ENCODE measurements at places on chromosomes 11 and 22.

GRCh38 chr11:87306262-87306851, 268.6 kb downstream of the TMEM135 start:
- no peak for DNase-seq

GRCh38 chr22:29716814-29717545, 2.8 kb upstream of the CABP7 start:
- DNase-seq: no peak

- no peak for DNase-seq
Observed at GRCh38 chr11:73983741-73984538, 1.3 kb upstream of the UCP2 start.

- DNase-seq: no peak
Observed at GRCh38 chr22:41913842-41914534, 886 bp downstream of the SHISA8 start.

- no peak for DNase-seq
Observed at GRCh38 chr22:46352691-46353386, 17.3 kb downstream of the TRMU start.

GRCh38 chr11:19712281-19713195, at the start of gene NAV2:
TSS of gene NAV2 (plus strand) at chr11:19712837. CDS start at chr11:19713696, 859 bp downstream.
- DNase-seq: peak; percentile 63

GRCh38 chr22:30273711-30274436, 7.2 kb upstream of the OSM start:
- no peak for DNase-seq

DNA sequence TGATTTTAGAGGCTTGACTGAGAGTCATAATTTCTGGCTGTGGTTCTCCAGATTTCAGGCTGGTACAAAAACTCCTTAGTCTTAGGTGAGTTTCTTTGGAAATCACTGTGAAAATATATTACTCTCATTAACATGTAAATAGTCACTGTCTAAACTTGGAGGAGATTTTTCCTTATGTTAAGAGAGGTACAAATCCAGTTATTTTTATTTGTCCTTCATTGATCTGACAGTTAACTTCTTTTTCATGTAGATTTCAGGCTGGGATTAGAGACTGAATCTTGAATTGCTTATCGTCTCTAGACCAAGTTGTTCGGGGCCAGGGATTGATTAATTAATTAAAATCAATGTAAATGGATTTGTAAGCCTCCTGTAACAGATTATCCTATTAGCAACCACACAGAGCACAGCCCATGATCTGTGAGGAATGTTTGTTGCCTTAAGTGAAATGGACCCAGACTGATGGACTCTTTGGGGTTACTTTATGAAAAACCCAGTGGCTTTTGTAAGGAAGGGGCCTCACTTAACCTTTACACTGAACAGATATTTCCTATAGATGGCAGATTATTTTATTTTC, 21.1 kb downstream of the TEAD1 start:
- DNase-seq: no peak

GRCh38 chr11:23359297-23359696, 499.0 kb upstream of the CCDC179 start:
- DNase-seq: no peak

DNA sequence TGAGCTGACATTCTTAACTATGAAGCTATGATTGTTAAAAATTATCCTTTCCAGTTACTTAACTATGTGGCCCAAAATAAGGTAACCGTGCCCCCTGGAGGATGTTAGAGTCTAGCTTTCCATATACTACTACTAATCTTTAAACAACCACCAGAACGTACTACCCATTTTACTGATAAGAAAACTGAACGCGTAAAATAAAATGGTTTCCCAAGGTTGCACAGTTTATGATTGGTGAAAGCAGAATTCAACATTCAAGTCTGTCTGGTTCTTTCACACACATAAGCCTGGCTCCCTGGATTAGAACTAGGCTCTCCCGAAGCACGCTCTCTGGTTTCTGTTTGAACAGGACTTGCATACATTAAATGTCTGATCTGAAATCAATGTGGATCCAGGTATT, 437.8 kb upstream of the CCDC90B start:
- DNase-seq: no peak

DNA sequence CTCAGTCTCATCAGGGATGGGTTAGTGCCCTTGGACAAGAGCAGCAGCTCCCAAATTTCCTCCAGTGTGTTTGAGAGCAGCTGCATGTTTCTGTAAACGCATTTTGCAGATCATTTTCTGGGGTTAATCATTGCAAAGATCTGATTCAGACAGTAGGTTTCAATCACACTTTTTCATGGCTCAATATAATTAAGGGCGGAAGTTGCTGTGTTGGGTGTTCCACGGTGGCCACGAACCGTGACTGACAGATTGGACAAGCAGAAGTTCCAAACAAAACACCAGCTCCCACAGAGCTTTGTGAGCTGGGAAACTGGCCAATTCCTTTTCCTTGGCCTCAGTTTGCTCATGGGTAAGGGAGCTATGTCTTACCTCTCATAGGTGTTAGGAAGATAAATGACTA, 8.4 kb upstream of the RASSF10 start:
- DNase-seq: no peak

DNA sequence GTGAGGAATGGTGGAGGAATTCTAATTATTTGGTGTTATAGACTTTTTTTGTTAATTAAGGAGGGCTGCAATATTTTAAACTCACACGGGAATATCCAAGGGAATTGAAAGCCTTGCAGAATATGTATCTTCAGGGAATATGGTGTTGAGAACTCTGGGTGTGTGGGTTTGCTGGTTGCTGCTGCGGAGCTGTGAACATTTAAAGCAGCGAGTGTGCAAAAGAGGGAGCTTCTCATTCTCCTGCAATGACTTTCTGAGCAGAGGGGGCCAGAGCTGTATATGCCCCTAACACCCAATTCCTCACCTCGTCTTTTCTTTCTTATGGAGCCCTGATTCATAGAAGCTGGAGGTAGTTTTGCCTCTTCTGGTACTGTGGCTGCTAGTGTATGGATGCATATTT, 217.7 kb downstream of the HIPK3 start:
- no peak for DNase-seq

DNA sequence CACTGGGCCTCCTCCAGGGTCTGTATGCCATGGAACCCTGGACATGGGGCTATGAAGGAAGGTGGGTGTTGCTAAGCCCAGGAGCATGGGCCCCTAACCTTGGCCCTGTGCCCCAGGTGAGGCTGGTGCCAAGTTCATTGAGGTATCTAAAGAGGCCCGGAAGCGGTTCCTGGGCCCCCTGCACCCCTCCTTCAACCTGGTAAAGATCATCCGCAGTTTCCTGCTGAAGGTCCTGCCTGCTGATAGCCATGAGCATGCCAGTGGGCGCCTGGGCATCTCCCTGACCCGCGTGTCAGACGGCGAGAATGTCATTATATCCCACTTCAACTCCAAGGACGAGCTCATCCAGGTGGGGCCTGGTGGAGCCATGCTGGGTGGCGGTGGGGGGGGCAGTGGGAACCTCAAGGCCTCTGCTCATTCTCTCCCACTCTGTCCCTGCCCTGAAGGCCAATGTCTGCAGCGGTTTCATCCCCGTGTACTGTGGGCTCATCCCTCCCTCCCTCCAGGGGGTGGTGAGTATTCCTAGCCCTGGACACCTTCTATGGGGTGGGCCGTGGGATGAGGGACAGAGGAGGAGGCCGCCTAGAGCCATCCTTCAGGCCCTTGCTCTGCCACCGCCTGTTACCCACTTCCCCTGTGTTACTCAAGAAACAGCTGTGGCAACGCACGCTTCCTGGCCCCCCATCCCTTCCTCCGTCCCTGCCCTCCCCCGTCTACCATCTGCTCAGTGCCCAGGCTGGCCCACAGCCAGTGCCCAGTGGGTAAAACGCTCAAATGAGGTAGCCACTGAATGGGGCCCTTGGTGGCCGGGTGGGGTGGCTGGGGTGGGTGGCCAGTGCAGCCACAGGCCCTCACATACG, 3.0 kb downstream of the PNPLA2 start:
- no peak for DNase-seq

DNA sequence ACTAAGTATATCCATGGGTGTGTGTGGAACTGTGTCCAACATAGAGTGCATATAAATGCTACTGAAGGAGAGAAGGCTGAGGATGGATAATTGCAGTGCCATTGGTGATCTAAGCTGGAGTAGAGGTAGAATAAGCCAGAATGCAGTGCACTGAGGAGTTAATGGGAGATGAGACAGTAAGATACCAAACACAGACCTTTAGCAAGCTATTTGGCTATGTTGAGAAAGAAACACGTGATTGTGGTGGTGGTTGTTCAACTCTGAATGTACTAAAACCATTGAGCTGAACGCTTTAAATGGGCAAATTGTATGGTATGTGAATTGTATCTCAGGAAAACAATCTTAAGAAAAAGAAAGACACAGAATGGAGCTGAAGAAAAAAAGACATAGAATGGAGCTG, 22.8 kb downstream of the JAML start:
- DNase-seq: no peak

- no peak for DNase-seq
Observed at GRCh38 chr11:128226106-128226716, 361.1 kb downstream of the ETS1 start.

GRCh38 chr22:32100711-32101110, 57.6 kb downstream of the SLC5A1 start:
- DNase-seq: no peak

GRCh38 chr11:65811764-65812475, 21.8 kb upstream of the SNX32 start:
- no peak for DNase-seq

- DNase-seq: no peak
Observed at GRCh38 chr11:74318241-74318932, 6.9 kb upstream of the P4HA3 start.

DNA sequence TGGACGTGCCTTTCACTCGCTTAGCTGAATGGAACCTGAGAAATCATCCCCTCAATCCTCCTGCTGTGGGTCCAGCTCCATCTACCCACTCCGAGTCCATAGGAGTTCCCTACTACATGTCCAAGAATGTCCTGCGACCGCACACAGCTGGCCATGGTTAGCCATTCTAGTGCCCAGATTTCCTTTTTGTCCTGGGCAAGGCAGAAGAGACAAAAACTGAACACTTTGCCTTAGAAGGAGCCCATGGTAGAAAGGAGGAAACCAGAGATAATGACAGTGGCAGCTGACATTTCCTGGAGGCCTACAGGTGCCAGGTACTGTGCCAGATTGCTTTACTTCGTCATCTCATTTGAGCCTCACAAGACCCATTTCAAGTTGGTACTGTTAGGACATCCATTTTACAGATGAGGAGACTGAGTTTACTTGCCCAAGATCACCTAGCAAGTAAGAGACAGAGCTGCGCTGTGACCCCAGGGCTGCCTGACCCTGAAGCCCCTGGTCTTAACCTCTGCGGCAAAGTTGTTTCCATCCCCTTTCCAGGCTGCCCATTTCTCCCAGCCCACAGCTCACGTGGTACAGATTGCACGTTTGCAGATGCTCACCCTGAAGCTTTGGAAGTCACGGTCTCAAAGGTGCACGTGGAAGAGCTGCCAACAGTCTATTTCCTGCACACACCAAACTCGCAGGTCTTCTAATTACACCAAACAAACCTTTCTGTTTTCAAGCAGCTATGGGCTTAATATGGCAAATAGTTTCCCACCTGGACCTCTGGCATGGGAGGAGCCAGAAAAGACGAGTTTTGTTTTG, 112.7 kb downstream of the ZBTB16 start:
- DNase-seq: no peak

- no peak for DNase-seq
Observed at GRCh38 chr22:37546437-37547250, 13.6 kb upstream of the CDC42EP1 start.

DNA sequence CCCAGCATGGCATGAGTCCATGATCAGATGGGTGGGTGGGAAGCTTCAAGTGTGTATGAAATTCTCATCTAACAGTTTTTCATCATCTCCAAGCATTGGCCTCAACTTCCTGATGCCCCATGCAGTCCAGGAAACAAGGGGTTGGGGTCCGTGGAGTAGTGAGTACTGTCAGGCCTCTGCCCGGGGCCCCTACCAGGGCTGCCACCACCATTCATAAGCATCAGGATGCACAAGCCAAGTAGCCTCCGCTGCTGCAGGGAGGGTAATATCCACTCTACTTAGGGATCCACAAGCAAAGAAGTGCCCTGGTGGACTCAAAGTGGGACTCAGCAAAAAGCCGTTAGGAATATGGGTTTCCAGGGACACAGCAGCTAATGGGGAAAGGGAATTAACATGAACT, 49.3 kb downstream of the KCNC1 start:
- DNase-seq: no peak

DNA sequence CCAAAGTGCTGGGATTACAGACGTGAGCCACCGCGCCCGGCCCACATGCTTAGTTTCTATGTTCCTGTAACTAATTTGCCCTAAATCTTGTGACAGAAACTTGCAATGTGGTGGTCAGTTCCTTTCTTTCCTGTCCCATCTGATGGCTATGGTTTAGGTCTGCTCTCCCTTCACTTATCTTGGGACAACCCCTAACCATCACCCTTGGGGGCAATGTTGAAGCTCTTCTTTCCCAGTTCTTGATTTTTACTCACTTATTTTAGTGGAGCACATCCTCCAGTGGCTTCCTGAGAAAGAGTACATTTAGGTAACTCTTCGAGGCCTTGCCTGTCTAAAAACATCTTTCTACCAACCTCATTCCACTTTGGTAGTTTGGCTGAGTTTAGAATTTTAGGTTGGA, 7.3 kb downstream of the SREBF2 start:
- DNase-seq: no peak

- DNase-seq: no peak
Observed at GRCh38 chr11:17766073-17766359, 31.4 kb downstream of the KCNC1 start.

- no peak for DNase-seq
Observed at GRCh38 chr11:117816151-117816741, 8.3 kb downstream of the FXYD2 start.

GRCh38 chr11:82843057-82843795, 57.0 kb downstream of the PRCP start:
- DNase-seq: no peak

DNA sequence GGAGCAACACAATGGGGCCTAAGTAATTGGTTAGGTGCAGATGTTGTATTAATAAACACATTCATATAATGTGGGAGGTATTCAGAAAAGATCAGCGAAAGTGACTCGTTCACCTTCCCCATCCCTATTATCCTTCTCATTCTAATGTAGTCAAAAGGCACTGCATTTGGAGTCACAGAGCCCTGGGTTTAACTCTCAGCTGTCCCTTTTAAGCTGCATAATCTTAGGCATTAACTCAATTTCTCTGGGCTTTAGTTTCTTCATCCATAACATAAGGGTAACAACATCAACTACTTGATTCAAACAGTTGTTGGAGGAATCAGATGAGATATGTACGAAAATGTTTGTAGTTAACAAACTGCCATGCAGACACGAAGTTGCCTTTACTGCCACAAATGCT, 187.6 kb upstream of the PITPNB start:
- no peak for DNase-seq

All from activated T-cell treated with anti-CD3 and anti-CD28 coated beads for 1 hour (primary cell).